M059J (cell line): ENCODE measurements at places on chromosomes 1 and 21.

- no peak for DNase-seq
Measured at GRCh38 chr1:83928396-83928795, 70.5 kb downstream of the TTLL7 start.

DNA sequence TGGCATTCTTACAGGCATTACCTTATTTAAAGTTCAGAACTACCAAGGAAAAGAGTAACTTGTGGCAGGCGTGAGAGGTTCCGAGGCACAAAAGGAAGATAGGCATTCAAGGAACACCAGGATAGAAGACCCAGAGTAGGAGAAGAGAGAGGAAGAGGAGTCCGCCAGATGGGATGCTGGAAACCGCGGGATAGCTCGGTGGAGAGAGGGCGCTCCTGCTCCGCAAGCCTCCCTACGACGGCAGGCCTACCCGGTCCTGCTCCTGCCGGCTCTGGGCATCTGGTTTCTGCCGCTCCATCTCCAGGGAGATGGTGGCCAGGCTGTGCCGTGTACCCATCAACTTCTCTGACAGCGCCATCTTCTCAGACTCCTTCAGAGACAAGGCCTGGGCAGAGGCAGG, 5.4 kb upstream of the NBPF1 start:
- DNase-seq, result no peak

GRCh38 chr1:210228158-210228557, 4.4 kb upstream of the SERTAD4 start:
- no peak for DNase-seq

- no peak for DNase-seq
Measured at GRCh38 chr1:165454091-165454610, 9.2 kb upstream of the RXRG start.

- no peak for DNase-seq
Measured at GRCh38 chr1:97791251-97791650, 129.6 kb downstream of the DPYD start.

DNA sequence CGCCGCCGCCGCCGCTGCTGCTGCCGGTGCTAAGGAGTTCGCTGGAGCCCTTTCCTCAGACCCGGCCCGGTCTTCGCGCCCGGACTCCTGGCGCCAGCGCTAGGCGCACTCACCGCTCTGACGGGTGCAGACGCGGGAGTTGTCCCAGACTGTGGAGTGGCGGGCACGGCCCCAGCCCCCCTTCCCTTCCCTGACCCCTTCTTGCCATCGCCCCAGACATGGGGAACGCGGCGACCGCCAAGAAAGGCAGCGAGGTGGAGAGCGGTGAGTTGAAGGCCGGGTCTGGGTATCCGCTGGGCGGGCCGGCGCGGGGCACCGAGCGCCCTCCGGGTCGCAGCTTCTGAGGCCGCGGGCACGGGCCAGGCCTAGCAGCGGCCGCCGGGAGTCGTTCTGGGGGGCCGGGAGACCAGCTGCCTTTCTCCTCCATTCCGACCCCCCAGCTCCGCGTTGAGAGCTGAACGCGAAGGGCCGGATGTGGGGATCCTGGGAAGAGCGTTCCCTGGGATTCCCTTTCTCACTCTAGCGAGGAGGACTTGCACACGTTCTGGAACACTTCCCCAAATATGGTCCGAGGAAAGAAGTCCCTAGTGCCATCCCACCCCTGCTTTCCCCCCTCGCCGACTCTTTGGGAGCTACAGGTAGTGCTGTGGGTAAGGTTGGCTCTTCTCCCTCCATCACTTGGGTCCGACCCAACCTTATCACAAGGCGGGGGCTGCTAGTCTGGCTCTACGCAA, 65.8 kb upstream of the PRKACB start:
- peak; percentile 60 for DNase-seq

DNA sequence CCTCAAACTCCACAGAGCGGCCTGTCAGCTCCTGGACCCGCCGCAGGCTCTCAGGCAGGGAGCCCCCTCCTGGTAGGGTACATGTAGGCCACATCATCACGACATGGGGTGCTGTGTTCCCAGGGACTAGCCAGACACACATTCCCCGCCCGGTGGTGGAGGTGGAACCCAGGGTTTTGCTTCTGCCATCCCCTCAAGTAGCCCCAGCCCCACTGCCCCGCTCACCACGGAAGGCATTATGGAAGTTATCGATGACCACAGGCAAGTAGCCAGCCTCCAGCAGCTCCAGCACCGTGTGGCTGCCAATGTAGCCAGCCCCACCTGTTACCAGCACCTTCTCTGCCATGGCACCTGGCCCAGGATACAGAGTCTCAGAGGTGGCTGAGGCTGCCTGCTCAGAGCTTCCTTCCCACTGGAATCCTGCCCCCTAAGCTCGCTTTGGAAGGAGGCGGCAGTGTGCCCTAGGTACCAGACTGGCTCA, 1.9 kb downstream of the GALE start:
- DNase-seq, result no peak

GRCh38 chr1:37999430-38000232, 5.7 kb downstream of the FHL3 start:
- DNase-seq, result peak; percentile 87

DNA sequence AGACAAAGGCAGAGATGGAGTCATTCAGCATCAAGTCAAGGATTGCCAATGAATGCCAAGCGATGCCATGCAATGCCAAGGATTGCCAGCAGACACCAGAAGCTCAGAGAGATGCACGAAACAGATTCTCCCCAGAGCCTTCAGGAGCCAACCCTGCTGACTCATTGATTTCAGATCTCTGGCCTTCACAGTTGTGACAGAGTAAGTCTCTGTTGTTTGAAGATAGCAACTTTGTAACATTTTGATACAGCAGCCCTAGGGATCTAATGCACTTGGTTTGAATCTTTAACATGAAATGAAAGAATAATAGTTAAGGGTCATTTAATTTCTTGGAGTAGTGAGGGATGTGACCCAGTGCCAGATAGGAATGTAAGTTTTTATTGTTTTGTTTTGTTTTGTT, 287.4 kb upstream of the RUNX1 start:
- DNase-seq, result no peak

- DNase-seq, result no peak
Measured at GRCh38 chr1:204447190-204447589, 35.6 kb upstream of the PPP1R15B start.

GRCh38 chr1:80375662-80376061, 1369.1 kb upstream of the ADGRL4 start:
- DNase-seq, result peak; percentile 2

GRCh38 chr1:29342351-29342750, 106.0 kb downstream of the PTPRU start:
- no peak for DNase-seq

DNA sequence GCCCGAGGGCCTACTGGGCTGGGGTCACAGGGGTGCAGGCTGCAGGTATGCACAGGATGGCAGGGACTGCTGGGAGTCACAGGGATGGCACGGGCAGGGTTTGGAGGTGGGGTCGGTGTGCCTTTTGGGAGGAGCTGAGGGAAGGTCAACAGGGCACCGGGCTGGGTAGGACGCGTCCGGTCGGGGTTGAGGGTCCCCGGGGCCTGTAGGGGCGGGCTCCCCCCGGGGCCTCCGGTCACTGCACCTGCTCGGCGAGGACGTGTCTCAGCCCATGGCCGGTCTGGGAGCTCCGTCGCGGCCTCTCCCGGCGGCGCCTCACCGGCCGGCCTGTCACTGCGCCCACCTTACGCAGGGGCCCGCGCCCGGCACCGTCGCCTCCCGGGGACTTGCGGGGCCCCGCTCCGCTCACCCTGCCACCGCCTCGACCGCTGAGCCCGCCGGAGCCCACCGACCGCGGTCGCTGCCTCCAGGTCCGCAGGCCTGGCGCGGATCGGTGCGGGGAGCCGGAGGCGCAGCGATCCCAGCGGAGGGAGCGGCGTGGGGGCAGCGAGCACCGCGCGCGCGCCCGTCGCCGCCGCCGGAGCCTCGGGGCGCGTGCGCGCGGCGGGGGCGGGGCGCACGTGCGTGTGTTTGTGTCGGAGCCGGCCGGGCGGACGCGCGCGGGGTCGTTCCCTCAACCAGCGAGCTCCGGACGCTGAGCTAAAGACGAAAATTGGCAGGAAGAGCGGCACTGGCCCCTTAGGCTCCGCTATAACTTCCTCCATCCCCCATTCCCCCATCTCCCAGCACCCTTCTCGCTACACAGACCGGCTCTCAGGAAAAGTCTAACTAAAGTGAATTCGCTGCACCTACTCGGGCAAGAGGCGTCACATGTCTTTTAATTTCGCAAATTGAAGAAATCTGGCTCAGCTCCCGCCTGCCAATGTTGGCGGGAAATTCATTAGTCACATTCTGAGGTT, at the start of gene AMIGO1:
Gene AMIGO1, minus strand, starts transcription at position 552 of the 959 bp plus-strand sequence. CDS start 815 bp downstream, outside the sequence.
- DNase-seq, result peak; percentile 40

DNA sequence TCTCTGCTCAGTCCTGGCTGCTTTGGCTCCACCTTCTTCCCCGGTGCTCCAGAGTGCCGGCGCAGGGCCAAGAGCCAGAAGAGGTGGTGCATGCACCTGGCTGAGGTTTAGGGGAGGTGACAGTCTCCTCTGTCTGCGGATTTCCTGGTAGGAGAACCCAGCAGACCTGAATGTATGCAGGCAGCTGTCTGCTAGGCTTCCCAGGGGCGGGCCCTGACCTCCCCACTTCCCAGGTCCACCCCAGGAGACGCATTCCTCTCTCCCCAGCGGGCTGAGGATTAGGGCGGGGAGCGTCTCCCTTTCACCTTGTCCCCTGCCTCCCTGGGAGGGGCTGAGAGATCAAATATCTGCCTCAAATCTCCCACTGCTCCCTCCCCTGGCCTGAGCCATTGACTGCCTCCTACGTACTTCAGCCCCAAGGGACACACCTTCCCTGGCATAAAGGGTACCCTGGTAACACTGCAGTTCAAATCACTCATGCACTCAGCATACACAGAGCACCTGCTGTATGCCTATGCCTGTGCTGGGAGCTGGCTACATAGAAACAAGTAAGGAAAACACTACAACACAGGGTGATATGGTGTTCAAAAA, 27.5 kb downstream of the DMBX1 start:
- peak; percentile 37 for DNase-seq

DNA sequence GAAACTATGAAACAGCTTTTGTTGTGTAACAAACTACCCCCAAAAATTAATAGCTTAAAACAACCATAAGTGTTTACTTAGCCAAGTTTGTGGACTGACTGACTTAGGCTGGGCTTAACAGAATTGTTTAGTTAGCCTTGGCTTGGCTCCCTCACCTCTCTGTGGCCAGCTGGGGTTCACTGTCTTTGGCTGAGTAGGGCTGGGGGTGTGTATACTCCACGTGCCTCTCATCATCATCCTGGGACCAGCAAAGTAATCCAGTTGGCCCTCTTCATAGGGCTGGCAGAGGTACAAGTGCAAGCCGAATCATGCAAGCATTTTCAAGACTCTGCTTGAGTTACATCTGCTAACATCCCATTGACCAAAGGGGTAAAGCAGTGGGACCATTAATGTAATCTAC, 252.3 kb downstream of the BRINP2 start:
- no peak for DNase-seq

GRCh38 chr1:219432191-219432606, 180.7 kb downstream of the ZC3H11B start:
- peak; percentile 68 for DNase-seq

DNA sequence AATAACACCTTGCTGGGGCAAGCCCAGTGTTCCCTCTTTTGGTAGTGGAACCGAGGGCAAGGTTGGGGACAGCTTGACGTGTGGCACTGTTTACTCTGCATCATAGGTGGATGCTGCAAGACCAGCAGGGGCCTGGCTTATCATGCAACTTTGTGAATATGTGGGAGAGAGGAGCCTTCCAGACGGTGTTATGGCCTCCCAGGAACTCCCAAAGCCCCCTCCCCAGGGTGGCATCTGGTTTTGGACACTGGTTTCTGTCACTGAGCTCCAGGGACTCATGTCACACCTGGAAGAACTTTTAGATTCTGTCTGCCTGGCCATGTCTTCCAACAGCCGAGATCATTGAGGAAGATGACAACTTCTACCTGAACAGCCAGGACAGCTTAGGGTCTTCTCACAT, 1.4 kb upstream of the TLR5 start:
- no peak for DNase-seq

DNA sequence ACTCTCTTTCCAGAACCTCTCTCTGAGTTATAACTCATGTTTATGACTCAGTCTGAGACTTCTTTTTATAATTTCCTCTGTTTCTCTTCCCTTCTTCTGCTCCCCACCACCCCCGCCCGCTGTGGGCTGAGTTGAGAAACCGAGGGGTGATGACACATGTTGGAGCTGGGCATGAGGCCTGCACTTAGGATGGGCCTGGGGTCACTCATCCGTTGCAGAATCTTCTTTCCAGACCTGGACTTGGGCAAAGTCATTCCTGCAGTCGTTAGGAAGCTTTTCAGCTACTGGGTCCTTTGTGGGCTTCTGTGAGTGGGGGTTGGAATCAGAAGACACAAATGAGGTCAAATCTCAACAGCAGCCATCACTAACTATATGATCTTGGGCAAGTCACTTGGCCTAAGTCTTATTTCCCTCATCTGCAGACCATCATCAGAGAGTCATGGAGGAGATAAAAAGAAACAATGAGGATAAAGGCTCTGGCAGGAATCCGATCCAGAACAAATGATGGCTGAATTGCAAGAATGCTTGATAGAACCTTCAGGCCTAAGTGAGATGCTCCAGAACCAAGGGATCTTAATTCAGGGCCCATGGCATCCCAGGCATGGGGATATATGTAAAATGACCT, 53.4 kb downstream of the RPS6KA1 start:
- peak; percentile 88 for DNase-seq

GRCh38 chr1:55611123-55611522, 396.0 kb upstream of the USP24 start:
- no peak for DNase-seq
